Activated naive CD8-positive, alpha-beta T cell treated with anti-CD3 and anti-CD28 coated beads, Interleukin-2, amount 10 ng/mL, durations not matched to agents 7 days and 5 days (primary cell): ENCODE measurements at places on chromosomes 11 and 22. TPM values are rescaled to one million over a fixed set of nuclear protein-coding genes. Genes with fewer than 3 reads are reported as not detected.

Gene OLFML1
- not detected for total RNA-seq

Gene SHISAL1
- total RNA-seq, result not detected

Gene UBASH3B
- 40.7 TPM for total RNA-seq

Gene MS4A15
- not detected for total RNA-seq

Gene CEP126
- total RNA-seq, result 1.5 TPM

Gene CLDN5
- total RNA-seq, result not detected

GRCh38 chr11:119436711-119437110, 13.7 kb upstream of the THY1 start:
- H3K27me3 ChIP-seq, result peaks cover 32% of the 10 kb centered on the region
- no peak for DNase-seq
- no peak overlapping the region for H3K27ac ChIP-seq
- H3K4me1 ChIP-seq, result peaks cover 7% of the 10 kb centered on the region
- no peak overlapping the region for H3K4me3 ChIP-seq
- H3K36me3 ChIP-seq, result no peaks in the 10 kb centered on the region

- no peaks in the 10 kb centered on the region for H3K36me3 ChIP-seq
- H3K27ac ChIP-seq, result no peak overlapping the region
- H3K4me1 ChIP-seq, result no peaks in the 10 kb centered on the region
- DNase-seq, result no peak
Measured at GRCh38 chr22:27099946-27100722, 442.7 kb downstream of the MIAT start.

- DNase-seq, result no peak
Measured at GRCh38 chr22:31346255-31346732, at the start of gene PATZ1. TSS of gene PATZ1 (minus strand) at chr22:31346346. CDS start at chr22:31345602, 744 bp downstream.

GRCh38 chr11:120608760-120609211, 97.2 kb downstream of the GRIK4 start:
- H3K4me1 ChIP-seq, result peaks cover 11% of the 10 kb centered on the region
- no peaks in the 10 kb centered on the region for H3K36me3 ChIP-seq
- H3K27ac ChIP-seq, result no peak overlapping the region
- peaks cover 5% of the 10 kb centered on the region for H3K27me3 ChIP-seq

DNA sequence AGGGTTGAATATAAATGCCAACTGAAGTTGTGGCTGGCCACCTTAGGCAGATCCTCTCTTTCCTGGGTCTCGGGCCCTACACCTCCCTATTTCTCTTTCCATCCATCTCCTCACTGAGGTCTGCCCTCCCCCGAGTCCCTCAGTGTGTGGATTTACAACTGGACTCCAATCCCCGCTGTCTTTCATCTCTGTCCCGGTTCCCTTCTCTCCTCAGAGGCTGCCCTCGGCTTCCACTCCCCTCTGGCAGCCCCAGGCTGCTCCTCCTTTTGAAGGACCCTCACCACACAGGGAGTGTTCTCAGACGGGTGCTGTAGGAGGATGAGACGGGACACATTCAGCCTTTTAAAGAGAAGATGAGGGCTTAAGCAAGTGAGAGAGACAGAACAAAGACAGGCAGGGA, 167.1 kb downstream of the ST3GAL4 start:
- H3K4me3 ChIP-seq, result no peak overlapping the region
- no peaks in the 10 kb centered on the region for H3K27me3 ChIP-seq
- H3K27ac ChIP-seq, result no peak overlapping the region

GRCh38 chr11:85960678-85961077, 105.5 kb downstream of the CCDC83 start:
- no peak overlapping the region for H3K4me3 ChIP-seq
- H3K36me3 ChIP-seq, result peaks cover 70% of the 10 kb centered on the region
- no peaks in the 10 kb centered on the region for H3K27me3 ChIP-seq
- no peak overlapping the region for H3K27ac ChIP-seq
- H3K4me1 ChIP-seq, result peaks cover 10% of the 10 kb centered on the region

- DNase-seq, result no peak
- no peaks in the 10 kb centered on the region for H3K27me3 ChIP-seq
- no peak overlapping the region for H3K27ac ChIP-seq
Measured at GRCh38 chr22:40025856-40026255, 31.1 kb downstream of the FAM83F start.

GRCh38 chr22:50713571-50714056, 24.4 kb upstream of the ACR start:
- no peaks in the 10 kb centered on the region for H3K36me3 ChIP-seq
- peaks cover 3% of the 10 kb centered on the region for H3K27me3 ChIP-seq
- H3K4me3 ChIP-seq, result no peak overlapping the region

- H3K27ac ChIP-seq, result no peak overlapping the region
- H3K4me3 ChIP-seq, result no peak overlapping the region
- no peak for DNase-seq
- peaks cover 26% of the 10 kb centered on the region for H3K27me3 ChIP-seq
Measured at GRCh38 chr11:107609400-107610218, 18.7 kb downstream of the ELMOD1 start.

DNA sequence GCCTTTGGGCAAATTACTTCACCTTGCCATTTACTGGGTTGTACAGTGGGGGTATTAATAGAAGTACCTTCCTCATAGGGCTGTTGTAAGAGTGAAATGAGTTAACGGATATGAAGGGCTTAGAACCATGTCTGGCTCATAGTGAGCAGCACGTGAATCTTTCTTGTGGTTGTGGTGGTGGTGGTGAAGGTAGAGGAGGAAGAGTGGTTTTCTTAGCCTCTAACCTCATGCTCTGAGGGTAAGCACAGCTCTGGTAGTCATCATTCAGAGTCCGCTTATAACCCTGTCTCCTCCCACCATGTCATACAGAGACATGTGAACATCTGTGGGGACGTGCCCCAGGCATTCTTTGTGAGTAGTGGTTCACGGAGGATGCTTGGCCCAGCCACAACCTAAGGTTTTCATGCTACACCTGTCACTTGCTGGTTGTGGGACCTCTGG, 43.6 kb downstream of the TEAD1 start:
- peak overlapping the region; percentile 6 for H3K4me3 ChIP-seq
- peaks cover 75% of the 10 kb centered on the region for H3K27me3 ChIP-seq
- H3K36me3 ChIP-seq, result no peaks in the 10 kb centered on the region
- peak; percentile 56 for DNase-seq
- H3K4me1 ChIP-seq, result peaks cover 15% of the 10 kb centered on the region

DNA sequence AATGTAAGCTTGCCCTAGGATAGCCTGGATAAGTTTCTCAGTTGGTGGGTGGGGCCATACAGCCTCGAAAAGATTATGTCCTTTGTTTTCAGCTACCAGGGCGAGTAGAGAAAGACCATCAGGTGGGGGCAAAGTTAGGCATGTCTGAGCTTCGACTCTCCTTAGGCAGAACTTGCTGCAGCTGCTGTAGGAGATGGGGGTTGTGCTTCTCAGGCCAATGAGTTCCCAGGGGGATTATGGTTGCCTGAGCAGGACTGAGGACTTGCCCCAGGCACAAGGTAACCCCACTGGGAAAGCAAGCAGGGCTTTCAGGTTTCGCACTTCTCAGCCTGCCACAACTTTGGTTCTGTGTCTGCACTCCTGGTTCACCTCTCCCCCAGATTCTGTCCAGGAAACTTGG, 173.4 kb upstream of the SESN3 start:
- H3K4me3 ChIP-seq, result no peak overlapping the region
- peaks cover under 1% of the 10 kb centered on the region for H3K4me1 ChIP-seq

- H3K27ac ChIP-seq, result no peak overlapping the region
- H3K4me3 ChIP-seq, result no peak overlapping the region
- no peak for DNase-seq
- peaks cover 12% of the 10 kb centered on the region for H3K4me1 ChIP-seq
- H3K27me3 ChIP-seq, result peaks cover 32% of the 10 kb centered on the region
Measured at GRCh38 chr11:2271077-2271326, 614 bp upstream of the ASCL2 start.

GRCh38 chr11:65393513-65394079, 7.2 kb downstream of the FRMD8 start:
- H3K4me3 ChIP-seq, result no peak overlapping the region
- peaks cover 17% of the 10 kb centered on the region for H3K36me3 ChIP-seq
- no peak overlapping the region for H3K27ac ChIP-seq
- DNase-seq, result no peak
- peaks cover 18% of the 10 kb centered on the region for H3K4me1 ChIP-seq
- H3K27me3 ChIP-seq, result no peaks in the 10 kb centered on the region

DNA sequence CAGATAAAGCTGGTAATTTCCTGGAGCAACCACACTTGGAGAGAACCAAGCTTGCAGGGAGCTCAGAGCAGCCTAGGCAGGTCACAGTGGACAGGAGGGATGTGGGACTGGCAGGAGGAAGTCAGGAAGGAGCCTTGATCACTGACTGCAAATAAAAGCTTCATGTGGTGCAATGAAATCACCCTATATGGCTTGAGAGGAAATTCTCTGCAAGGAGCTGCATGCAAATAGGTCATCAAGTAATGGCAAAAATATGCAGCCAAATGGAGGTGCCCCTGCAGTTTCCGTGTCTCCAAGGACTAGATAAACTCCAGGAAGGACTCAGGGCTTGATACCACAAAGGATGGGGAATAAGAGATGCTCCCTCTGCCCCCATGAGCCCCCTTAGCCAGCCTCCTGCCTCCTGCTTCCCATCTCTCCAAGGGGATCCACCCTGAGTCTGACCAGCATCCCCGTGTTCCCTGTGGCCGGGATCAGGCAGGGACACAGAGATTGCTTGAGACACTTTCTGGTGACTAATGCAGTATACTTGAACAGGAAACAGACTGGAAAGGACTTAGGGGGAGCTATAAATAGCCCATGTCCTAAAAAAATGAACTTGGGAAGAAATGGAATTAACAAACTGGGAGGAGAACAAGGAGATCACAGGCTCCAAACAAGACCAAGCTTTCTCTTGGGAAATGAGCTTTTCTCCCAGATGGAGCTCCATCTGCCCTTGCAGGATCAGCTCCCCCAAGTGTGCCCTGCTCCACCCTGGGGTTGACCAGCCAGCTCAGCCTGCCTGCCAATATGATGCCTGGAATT, 23.9 kb upstream of the MICAL2 start:
- no peaks in the 10 kb centered on the region for H3K27me3 ChIP-seq
- H3K4me1 ChIP-seq, result peaks cover 58% of the 10 kb centered on the region
- peaks cover 2% of the 10 kb centered on the region for H3K36me3 ChIP-seq
- H3K4me3 ChIP-seq, result peak overlapping the region; percentile 55
- DNase-seq, result no peak
- H3K27ac ChIP-seq, result peak overlapping the region; percentile 92

- DNase-seq, result no peak
- no peaks in the 10 kb centered on the region for H3K4me1 ChIP-seq
Measured at GRCh38 chr11:5284637-5285036, 14.9 kb upstream of the HBE1 start.

DNA sequence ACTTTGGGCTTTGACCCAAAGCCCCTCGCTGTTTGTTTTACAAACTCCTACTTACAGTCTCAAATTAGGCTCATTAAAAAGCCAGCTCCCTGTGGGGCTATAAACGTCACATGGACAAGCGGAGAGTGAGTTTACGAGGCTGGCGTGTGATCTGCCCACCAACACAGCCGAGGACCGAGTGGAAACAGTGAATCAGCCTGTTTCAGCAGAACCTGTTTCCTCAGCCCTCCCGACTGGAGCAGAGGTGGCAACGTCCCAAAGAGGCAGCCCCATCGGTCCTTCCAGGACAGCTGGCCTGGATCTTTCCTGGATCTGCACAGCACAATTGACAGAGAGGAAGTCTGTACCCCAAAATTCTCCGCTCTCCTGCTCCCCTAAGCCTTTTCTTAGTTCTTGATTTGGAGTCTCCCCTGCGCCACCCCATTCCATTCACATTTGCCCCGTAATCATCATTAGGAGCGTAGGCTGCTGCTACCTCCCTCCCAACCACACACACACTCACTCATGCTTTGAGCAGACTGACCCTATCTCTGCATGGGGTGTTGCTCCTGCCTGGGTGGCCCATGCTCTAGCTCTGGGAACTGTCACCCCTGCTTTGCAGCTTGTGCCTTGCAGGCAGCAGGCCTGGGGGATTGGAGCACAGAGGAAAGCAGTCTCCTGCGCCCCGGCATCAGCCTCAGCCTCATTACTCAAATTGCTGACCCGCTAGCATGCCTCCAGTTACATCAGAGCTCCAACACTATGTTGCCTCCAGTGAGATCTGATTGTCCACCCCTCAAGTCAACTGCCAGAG, 117.8 kb downstream of the NAT10 start:
- peak overlapping the region; percentile 40 for H3K27ac ChIP-seq
- H3K27me3 ChIP-seq, result peaks cover 9% of the 10 kb centered on the region
- no peak overlapping the region for H3K4me3 ChIP-seq
- H3K4me1 ChIP-seq, result peaks cover 1% of the 10 kb centered on the region
- DNase-seq, result no peak
- no peaks in the 10 kb centered on the region for H3K36me3 ChIP-seq
